Stimulated activated memory B cell treated with anti-CD40 and anti-IgM and Interleukin-4, amounts not matched to agents 10 μg/mL and 1 μg/mL and 100 μg/mL, for 72 hours (primary cell): ENCODE measurements at places on chromosomes 7 and 10.

GRCh38 chr7:34121366-34121765 is 216.0 kb downstream of the BMPER start:
- no peak overlapping the region for H3K27ac ChIP-seq
- no peaks in the 10 kb centered on the region for H3K27me3 ChIP-seq

- no peak overlapping the region for H3K4me3 ChIP-seq
- H3K27ac ChIP-seq: no peak overlapping the region
- ATAC-seq: no peak
- H3K4me1 ChIP-seq: no peaks in the 10 kb centered on the region
- no peaks in the 10 kb centered on the region for H3K36me3 ChIP-seq
Measured at GRCh38 chr10:1274111-1274661, 218.0 kb downstream of the WDR37 start.

DNA sequence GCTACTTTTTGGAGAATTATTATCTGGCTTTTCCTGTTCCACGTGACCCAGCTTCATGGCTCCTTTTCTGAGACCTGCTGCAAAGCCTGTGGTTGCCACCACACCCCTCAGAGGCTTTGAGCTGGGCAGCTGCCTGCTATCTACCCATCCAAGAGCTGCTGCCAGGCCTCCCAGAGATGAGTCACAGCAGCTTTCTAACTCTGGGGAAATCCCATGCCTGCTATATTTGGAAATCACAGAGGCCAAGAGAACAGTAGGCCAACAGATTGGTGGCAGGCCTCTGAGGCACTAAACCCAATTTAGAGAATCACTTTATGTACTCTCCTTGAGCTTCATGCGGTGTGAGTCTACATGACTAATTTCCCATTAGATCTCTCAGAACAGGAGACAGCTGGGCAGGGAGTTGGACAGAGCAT is 35.2 kb downstream of the SGCE start:
- peak; percentile 98 for ATAC-seq
- H3K4me3 ChIP-seq: peak overlapping the region; percentile 52
- no peaks in the 10 kb centered on the region for H3K27me3 ChIP-seq
- peaks cover 13% of the 10 kb centered on the region for H3K4me1 ChIP-seq

DNA sequence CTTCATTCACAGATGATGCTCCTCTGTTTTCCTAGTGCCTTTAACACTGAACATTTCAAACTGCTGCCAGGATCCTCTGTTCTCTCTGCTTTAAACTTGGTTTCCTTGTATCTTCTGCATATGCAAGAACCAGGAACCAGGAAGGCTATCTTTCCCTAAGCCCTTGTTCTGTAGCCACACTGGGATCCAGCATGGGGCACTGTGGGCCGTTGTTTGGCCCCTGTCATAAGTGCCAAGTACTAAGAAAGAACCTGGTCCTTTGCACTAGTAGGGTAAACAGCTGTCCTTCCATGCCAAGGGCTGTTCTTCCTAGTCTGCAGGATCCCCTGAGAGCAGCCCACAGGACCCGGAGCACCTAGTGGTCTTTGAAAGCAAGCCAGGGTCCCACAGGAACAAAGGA is 49.0 kb upstream of the TRIM8 start:
- no peak for ATAC-seq
- no peaks in the 10 kb centered on the region for H3K4me1 ChIP-seq
- no peak overlapping the region for H3K27ac ChIP-seq
- H3K27me3 ChIP-seq: no peaks in the 10 kb centered on the region
- H3K36me3 ChIP-seq: peaks cover 41% of the 10 kb centered on the region

GRCh38 chr10:5089865-5090264 is 4.3 kb upstream of the AKR1C3 start:
- H3K4me3 ChIP-seq: no peak overlapping the region
- H3K27ac ChIP-seq: no peak overlapping the region
- H3K36me3 ChIP-seq: no peaks in the 10 kb centered on the region
- H3K27me3 ChIP-seq: peaks cover 12% of the 10 kb centered on the region

- peaks cover 14% of the 10 kb centered on the region for H3K4me1 ChIP-seq
- peaks cover 19% of the 10 kb centered on the region for H3K27me3 ChIP-seq
- no peaks in the 10 kb centered on the region for H3K36me3 ChIP-seq
- ATAC-seq: no peak
- H3K27ac ChIP-seq: no peak overlapping the region
Measured at GRCh38 chr7:101111261-101111660, 15.6 kb upstream of the SERPINE1 start.

GRCh38 chr7:89477991-89478390 is 676.3 kb upstream of the STEAP1 start:
- ATAC-seq: no peak
- no peaks in the 10 kb centered on the region for H3K4me1 ChIP-seq
- no peaks in the 10 kb centered on the region for H3K27me3 ChIP-seq
- no peak overlapping the region for H3K27ac ChIP-seq
- H3K4me3 ChIP-seq: no peak overlapping the region
- no peaks in the 10 kb centered on the region for H3K36me3 ChIP-seq

GRCh38 chr10:57716884-57717283 is 550.8 kb downstream of the IPMK start:
- no peaks in the 10 kb centered on the region for H3K27me3 ChIP-seq
- no peak overlapping the region for H3K27ac ChIP-seq
- H3K4me1 ChIP-seq: no peaks in the 10 kb centered on the region
- no peaks in the 10 kb centered on the region for H3K36me3 ChIP-seq

DNA sequence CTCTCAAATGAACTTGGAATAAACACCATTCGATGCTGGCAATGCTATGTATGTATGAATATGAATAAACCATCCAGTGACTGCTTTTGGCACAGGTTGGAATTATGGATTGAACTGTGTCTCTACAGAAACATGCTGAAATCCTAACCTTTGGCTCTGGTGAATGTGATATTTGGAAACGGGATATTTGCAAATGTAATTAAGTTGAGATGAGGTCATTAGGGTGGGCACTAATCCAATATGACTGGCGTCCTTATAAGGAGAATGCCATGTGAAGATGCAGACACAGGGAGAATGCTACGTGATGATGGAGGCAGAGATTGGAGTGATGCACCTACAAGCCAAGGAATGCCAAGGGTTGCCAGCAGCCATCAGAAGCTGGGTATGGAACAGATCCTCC is 3.4 kb upstream of the ACTR3B start:
- no peaks in the 10 kb centered on the region for H3K27me3 ChIP-seq
- H3K36me3 ChIP-seq: no peaks in the 10 kb centered on the region
- no peak overlapping the region for H3K27ac ChIP-seq
- no peak overlapping the region for H3K4me3 ChIP-seq
- peaks cover 21% of the 10 kb centered on the region for H3K4me1 ChIP-seq
- no peak for ATAC-seq

- ATAC-seq: no peak
- peaks cover 4% of the 10 kb centered on the region for H3K36me3 ChIP-seq
Measured at GRCh38 chr7:101964680-101965452, 147.4 kb downstream of the CUX1 start.

- H3K27ac ChIP-seq: no peak overlapping the region
- peaks cover 37% of the 10 kb centered on the region for H3K27me3 ChIP-seq
- ATAC-seq: no peak
- peaks cover 12% of the 10 kb centered on the region for H3K36me3 ChIP-seq
- no peak overlapping the region for H3K4me3 ChIP-seq
Measured at GRCh38 chr7:4017785-4018184, 664.3 kb upstream of the FOXK1 start.

DNA sequence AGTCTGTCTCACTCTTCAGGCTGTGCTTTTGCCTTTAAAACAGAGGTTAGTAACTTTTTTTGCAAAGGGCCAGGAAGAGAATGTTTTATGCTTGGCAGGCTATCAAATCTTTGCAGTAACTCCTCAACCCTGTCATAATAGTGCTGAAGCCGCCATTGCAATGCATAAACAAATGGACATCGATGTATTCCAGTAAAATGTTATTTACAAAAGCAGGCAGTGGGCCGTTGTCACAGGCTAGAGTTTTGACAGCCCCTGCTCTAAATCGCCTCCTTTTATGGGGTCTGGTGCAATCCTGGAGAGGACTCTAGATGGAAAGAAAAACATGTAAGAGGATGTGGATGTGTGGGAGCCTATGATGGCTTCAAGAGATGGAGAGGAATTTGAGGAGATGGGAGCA is 568.3 kb downstream of the TYW1 start:
- no peak overlapping the region for H3K27ac ChIP-seq
- H3K27me3 ChIP-seq: no peaks in the 10 kb centered on the region
- no peaks in the 10 kb centered on the region for H3K36me3 ChIP-seq
- H3K4me1 ChIP-seq: no peaks in the 10 kb centered on the region
- no peak overlapping the region for H3K4me3 ChIP-seq

GRCh38 chr7:40531956-40532355 is 397.2 kb downstream of the SUGCT start:
- H3K4me3 ChIP-seq: no peak overlapping the region
- H3K4me1 ChIP-seq: no peaks in the 10 kb centered on the region

DNA sequence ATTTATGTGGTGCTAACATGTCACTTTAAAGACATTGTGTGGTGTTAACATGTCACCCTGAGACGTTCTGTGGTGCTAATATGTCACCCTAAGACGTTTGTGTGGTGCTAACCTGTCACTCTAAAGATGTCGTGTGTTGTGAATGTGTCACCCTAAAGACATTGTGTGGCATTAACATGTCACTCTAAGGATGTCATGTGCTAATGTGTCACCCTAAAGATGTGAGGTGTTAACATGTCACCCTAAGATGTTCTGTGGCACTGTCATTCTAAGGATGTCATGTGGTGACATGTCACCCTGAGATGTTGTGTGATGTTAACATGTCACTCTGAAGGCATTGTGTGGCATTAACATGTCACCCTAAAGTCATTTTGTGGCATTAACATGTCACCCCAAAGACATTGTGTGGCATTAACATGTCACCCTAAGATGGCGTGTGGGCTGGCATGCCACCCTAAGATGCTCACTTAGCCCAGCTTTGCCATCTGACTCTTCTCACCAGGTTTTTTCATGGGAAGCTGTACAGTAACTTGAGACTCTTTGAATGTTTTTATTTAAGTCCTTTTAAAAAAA is 45.6 kb downstream of the LANCL2 start:
- H3K27ac ChIP-seq: no peak overlapping the region
- ATAC-seq: no peak

GRCh38 chr7:37674531-37674930 is 9.0 kb upstream of the GPR141 start:
- no peak overlapping the region for H3K4me3 ChIP-seq
- no peak overlapping the region for H3K27ac ChIP-seq
- H3K36me3 ChIP-seq: peaks cover 6% of the 10 kb centered on the region
- no peak for ATAC-seq
- peaks cover 68% of the 10 kb centered on the region for H3K27me3 ChIP-seq

- H3K27me3 ChIP-seq: peaks cover 2% of the 10 kb centered on the region
- no peak overlapping the region for H3K27ac ChIP-seq
- H3K4me3 ChIP-seq: no peak overlapping the region
- no peak for ATAC-seq
- H3K4me1 ChIP-seq: no peaks in the 10 kb centered on the region
Measured at GRCh38 chr10:114682121-114682520, 24.0 kb upstream of the ABLIM1 start.

GRCh38 chr7:131174391-131174790 is 153.3 kb upstream of the MKLN1 start:
- H3K4me1 ChIP-seq: no peaks in the 10 kb centered on the region
- no peak for ATAC-seq
- H3K36me3 ChIP-seq: no peaks in the 10 kb centered on the region

GRCh38 chr10:23912884-23913404 is 296.0 kb upstream of the KIAA1217 start:
- no peaks in the 10 kb centered on the region for H3K27me3 ChIP-seq
- no peaks in the 10 kb centered on the region for H3K4me1 ChIP-seq
- H3K27ac ChIP-seq: no peak overlapping the region
- no peak overlapping the region for H3K4me3 ChIP-seq
- no peak for ATAC-seq

DNA sequence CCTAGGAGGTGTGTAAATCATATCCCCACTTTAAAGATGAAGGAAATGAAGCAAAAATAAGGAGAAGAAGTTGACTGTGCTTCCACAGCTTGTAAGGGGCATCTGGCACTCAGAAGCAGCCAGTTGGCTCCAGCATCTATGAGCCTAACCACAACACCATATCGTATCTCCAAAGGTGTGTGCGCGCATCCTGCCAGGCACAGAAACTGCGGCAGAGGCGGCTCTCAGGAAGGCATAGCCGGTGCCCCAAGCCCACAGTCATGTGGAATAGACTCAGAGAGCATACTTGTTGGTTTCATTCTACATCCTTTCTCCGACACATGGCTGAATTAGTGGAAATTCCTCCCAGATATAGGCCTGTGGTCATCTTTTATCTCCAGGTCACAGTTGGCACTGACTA is 423.9 kb downstream of the CALN1 start:
- no peak overlapping the region for H3K27ac ChIP-seq
- H3K4me3 ChIP-seq: no peak overlapping the region
- no peaks in the 10 kb centered on the region for H3K4me1 ChIP-seq

DNA sequence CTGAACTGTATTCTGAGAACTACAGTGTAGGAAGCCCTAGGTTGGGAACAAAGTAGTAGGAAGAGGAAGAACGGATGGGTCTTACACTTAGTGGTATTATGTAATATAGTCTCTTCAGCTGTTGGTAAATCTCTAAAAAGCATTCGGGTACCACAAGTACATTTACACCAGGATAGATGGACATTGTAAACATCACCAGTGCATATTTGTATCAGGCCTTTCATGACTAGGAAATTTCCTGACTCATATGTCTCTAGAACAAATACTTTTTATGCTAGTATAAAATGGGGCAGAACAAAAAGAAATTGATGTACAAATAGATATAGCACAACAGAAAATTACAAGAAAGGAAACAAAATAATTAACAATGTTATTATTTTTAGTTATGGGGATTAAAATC is 21.5 kb upstream of the OR6B1 start:
- no peak for ATAC-seq
- peaks cover 11% of the 10 kb centered on the region for H3K27me3 ChIP-seq

DNA sequence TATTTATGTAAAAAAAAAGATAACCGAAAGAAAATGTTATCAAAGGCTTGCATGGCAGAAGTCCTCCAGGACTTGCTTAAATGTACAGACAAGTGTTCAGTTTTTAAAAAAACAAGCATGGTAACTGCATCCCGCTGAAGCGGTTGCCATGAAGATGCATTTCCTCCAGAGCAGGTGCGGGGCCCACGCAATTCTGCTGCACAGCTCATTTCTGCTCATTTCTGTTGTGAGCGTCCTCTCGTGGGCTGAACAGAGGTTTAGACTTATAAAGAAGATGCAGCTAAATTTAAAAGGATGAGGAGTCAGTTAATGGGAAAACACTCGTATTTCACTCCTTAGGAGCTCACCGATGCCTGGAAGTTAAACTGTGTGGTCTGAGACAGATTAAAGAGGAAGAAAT is 247.6 kb downstream of the DNAJB6 start:
- no peaks in the 10 kb centered on the region for H3K36me3 ChIP-seq
- no peaks in the 10 kb centered on the region for H3K4me1 ChIP-seq
- H3K4me3 ChIP-seq: no peak overlapping the region
- no peak for ATAC-seq
- no peak overlapping the region for H3K27ac ChIP-seq

DNA sequence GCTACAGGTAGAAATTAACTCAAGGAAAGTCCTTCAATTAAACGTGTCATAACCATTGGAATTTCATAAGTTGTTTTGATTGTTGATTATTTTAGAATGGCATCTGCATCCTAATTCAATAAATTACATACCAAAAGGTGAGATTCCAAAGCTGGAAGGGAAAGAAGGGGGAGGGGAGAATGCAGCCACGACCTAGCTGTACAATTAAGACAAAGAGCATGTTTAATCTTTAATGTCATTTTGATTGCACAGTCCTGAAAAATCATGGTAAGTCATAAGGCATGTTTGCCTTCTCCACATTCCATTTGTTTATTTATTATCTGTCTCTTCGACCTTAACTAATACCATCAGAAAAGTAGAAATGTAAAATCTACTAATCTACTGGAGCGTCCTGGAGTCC is 358.1 kb downstream of the FRMD4A start:
- no peak overlapping the region for H3K27ac ChIP-seq
- H3K4me1 ChIP-seq: no peaks in the 10 kb centered on the region
- peaks cover 4% of the 10 kb centered on the region for H3K27me3 ChIP-seq
- H3K4me3 ChIP-seq: no peak overlapping the region
- ATAC-seq: no peak
